ENCODE measurements at places on chromosomes 4 and X.

- no peak for DNase-seq
These were observed 185.3 kb upstream of the TAPT1 start for GRCh38 chr4:16411501-16412085.

DNA sequence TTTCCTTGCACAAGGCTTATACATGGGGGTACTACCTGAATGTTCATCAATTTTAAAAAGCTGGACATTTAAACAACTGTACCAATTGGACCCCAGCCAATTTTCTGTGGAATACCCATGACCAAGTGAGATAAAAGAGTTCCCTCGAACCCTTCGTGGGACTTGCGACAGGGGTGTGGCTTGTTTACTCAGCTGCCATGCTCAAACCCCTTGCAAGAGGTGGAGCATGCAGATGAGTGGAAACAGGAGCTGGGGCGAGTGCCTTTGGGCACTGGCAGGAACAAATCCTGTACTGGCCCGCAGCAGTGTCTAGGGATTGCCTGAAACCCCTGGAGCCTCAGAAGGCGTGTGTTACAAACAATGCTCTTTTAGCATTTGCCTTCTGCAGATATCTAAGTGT is 144.2 kb downstream of the PDHA2 start:
- DNase-seq, result no peak

DNA sequence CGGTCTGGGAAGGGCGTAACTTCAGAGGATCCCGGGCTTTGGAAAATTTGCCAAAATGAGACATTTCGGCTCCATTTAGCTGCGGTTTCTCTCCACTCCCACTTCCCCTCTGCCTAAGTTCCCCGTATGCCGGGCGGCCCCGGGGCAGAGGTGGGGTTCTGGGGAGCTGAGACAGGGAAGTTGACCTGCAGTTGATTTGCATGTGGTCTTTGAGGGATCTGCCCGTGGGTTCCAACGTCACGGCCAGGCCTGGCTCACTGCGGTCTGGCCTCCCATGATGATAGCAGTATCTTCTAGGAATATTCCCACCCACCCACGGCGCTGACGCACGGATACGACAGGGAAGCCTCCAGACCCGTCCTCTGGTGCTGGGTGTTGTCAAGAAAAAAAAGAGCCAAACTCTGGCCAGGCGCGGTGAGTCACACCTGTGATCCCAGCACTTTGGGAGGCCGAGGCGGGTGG is 27.3 kb upstream of the CRLF2 start:
- peak; percentile 20 for DNase-seq

- no peak for DNase-seq
These were observed 32.1 kb upstream of the VEGFD start for GRCh38 chrX:15416133-15416993.

DNA sequence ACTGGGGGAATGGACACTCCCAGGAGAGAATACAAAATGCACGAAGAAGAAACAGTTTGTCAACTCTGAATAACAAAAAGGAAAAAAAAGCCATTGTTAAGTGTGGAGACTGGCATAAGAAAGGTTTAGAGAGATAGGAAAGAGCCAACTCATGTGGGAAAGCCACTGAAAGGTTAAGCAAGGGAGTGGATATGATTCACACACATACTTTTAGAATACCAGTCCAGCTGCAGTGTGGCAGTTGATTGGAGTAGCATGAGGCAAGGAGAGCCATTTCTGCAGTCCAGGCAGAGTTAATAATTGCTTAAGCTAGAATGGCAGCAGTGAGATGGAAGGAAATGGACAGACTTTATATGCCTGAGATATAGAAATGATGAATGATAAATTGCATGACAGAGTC is 36.9 kb upstream of the ADAD1 start:
- DNase-seq, result no peak

DNA sequence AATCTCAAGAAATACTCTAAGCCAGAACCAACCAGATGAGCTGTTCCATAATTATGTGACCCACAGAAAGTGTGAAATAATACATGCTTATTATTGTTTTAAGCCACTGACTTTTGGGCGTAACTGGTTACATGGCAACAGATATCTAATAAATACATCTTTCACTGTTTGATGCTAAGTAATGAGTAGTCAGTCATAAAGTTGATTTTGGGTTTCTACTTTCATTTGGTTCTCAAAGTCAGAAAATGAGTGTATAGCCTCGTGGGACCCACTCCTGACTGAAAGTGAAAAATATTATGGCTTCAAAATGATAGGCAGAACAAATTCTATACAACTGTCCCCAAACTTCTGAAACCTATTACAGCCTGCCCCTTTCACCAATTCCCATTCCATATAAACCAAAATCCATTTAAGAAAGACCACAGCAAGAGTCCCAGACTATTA is 88.0 kb upstream of the CBR4 start:
- no peak for DNase-seq

- DNase-seq, result no peak
These were observed 162.5 kb upstream of the RASGEF1B start for GRCh38 chr4:81634165-81634564.

GRCh38 chr4:36316607-36317006 is 35.2 kb downstream of the DTHD1 start:
- DNase-seq, result no peak

- DNase-seq, result no peak
These were observed 45.1 kb upstream of the LAMP2 start for GRCh38 chrX:120514236-120514635.

- DNase-seq, result no peak
These were observed 43.3 kb downstream of the MAML3 start for GRCh38 chr4:140110542-140111215.

DNA sequence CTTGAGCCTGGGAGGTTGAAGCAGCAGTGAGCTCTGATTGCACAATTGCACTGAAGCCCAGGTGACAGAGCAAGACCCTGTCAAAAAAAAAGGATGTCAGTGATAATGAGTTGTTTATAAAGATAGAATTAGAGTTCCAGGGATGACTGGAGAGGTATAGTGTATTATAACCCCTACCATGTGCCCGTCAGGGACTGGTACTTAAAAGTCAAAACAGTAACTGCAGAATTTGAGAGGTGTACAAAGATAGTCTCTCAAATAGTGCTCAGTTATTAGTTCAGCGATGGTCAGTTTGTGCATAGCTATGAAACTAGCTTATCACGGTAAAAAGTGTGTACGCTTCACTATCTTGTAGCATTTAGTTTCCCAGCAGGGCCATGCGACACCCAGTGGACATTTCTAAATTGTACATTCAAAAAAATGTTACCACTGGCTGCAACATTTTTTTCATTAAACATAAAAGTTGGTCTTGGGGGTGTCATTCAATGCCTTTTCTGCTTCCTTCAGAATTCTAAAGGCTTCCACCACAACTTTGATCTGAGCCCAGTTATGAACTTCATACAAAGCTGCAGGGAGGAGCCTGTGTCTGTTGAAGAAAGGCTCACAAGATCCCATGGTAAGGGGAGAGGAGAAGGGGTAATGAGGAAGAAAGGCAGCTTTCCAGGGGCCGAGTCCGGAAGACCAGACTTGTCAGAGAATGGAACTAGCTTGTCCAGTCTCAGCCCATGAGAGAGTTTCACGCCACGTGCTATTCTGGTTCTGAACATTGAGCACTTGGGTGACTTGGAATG is 9.2 kb upstream of the GYG2 start:
- DNase-seq, result no peak

GRCh38 chr4:76339364-76339763 is 32.8 kb downstream of the STBD1 start:
- DNase-seq, result no peak

DNA sequence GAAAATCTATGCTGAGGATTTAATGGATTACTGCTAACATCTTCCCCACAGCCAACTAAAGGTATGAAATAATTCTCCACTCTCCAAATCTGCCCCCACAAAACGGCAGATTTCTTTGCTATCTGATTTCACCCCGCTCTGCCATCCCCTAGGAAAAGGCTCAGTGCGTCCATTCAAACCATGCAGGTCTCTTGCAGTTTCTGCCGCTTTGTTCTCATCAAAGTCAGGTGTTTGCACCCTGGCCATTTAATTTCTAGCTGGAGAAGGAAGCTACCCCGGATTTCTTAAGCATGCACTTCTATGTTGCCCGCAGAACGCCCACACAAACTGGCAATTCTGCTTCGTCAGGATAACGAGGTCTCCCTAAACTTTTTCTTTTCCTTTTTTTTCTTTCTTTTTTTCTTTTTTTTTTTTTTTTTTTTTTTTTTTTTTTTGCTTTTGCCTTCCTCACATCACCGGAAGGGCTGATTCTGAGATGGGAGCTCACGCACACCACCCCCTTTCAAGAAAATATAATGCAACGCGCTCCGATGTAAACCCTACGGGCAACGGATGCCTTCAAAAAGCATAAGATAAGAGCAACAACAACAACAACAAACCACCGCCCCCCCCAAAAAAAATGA is 3.3 kb downstream of the NLGN4X start:
- DNase-seq, result no peak

DNA sequence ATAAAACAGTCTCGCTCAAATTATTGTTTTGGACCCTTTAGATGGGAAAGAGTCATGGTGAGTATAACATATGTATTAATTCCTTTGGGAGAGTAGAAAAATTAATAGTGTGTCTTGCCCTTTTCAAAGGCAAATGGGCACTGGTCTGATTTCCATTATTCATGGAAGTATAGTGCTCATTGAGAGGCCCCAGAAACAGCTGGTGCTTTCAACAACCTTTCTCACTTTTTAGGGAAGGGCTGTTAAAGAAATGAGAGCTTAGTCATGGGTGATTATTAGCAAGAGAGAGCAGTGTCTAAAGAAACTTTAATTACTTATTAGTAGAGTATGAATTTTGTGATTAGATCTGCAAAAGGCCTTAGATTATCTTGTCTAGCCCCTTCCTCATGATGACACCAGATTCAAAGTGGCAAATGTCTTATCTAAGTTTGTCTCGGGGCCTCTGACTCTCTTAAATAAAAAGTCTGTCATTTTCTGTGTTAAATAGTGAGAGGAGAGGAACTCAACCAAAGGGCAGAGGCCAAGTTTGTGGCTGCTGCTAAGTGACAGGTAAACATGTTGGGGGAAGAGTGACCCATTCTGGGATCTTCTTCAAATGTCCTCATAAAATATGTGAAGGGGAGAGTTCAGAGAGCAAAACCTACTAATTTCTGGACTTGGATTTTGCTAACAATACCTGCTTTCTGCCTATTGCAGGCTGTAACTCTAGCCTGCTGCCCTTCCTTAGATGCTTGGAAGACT is 110.6 kb downstream of the REPS2 start:
- no peak for DNase-seq

DNA sequence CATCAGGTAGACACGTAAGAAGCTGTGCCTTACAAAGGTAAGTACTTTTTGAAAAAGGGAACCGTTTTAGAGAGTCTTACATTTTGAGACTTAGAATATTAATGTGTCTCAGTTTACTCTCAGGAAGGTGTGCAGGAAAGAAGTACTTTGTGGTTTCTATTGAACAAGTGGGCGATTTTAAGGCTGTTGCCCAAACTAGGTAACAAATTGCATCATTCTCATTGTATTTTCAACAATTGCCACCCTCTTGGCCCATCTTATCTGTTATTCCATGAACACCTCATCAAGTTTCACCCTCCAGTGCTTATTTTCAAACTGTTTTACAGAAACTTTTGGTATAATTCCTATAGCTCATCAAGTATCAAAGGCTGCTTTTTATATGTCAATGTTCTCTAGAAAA is 158.3 kb downstream of the SLC4A4 start:
- no peak for DNase-seq

- no peak for DNase-seq
These were observed 36.8 kb upstream of the AGA start for GRCh38 chr4:177479063-177479462.

GRCh38 chrX:14351611-14352303 is 177.6 kb upstream of the GLRA2 start:
- no peak for DNase-seq

DNA sequence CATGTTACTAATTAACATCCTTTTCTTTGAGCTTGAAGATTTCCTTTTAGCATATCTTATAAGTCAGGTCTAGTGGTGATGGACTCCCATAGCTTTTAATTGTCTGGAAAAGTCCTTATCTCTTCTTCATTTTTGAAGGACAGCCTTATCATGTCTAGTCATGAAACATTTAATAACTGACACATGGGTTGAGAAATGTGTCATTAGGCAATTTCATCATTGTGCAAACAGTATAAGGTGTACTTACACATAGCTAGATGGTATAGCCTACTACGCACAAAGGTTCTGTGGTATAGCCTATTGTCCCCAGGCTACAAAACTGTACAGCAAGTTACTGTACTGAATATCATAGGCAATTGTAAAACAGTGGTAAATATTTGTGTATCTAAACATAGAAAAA is 34.5 kb upstream of the ALG13 start:
- DNase-seq, result no peak

- DNase-seq, result no peak
These were observed 28.8 kb downstream of the REPS2 start for GRCh38 chrX:16975233-16975632.

DNA sequence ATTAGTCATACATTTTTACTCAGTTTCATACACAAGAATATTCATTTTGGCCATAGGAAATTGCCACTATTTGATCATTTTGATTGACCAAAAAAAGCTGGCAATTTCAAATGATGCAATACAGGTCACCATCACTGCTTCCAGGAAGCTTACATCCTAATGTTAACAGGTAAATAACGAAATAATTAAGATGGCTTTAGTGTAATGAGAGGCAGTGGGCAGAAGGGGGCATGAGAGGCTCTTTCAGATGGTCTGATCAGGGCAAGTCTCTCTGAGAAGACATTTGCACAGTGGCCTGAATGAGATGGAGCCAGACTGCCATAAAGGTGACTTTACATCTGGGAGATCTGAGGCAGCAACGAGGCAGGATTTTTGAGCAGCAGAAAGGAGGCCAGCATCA is 170.7 kb downstream of the SLIT2 start:
- no peak for DNase-seq

- DNase-seq, result no peak
These were observed at the start of gene NAP1L3 for GRCh38 chrX:93673056-93673868. Gene NAP1L3, minus strand, starts transcription at chrX:93673578. Its CDS starts 274 bp downstream, at chrX:93673304.

DNA sequence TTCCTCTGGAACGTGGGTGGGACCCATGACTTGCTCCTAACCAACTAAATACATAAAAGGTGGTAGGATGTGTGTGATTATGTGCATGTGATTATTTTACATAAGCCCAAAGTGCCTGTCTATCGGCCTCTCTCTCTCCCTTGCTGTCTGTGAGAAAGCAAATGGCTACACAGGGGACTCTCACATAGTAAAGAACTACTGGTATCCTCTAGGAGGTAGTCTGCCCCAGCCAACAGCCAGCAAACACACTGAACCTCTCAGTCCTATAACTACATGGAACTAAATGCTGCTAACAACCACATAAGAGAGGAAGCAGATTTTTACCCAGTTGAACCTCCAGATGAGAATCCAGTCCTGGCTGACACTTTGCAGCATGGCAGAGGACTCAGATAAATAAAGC is 1249.4 kb downstream of the ADGRL3 start:
- DNase-seq, result no peak

GRCh38 chr4:53545942-53546581 is 45.2 kb downstream of the LNX1 start:
- DNase-seq, result no peak

- no peak for DNase-seq
These were observed 6.5 kb upstream of the FRYL start for GRCh38 chr4:48786549-48786948.

DNA sequence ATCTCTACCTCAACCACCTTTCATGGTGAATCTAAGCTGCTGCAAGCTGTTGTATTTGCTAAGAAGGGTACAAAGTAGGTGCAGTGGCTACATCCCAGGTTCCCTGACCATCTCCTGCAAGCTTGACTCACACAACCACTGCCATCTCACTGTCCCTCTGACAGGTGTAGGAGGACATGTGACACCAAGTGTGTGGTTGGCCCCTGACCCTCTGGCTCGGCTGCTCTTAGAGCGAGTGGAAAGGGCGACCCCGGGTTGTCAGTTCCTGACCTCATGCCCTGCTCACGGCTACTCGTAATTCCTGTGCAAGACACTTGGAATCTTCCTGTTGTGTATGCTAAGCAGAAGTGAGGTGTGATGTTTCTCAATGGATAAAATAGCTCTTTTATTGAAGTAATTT is 184.4 kb downstream of the DCLK2 start:
- DNase-seq, result no peak
